ENCODE measurements at places on chromosomes 7 and 10. TPM values are rescaled to one million over a fixed set of nuclear protein-coding genes. Genes with fewer than 3 reads are reported as not detected.

DNA sequence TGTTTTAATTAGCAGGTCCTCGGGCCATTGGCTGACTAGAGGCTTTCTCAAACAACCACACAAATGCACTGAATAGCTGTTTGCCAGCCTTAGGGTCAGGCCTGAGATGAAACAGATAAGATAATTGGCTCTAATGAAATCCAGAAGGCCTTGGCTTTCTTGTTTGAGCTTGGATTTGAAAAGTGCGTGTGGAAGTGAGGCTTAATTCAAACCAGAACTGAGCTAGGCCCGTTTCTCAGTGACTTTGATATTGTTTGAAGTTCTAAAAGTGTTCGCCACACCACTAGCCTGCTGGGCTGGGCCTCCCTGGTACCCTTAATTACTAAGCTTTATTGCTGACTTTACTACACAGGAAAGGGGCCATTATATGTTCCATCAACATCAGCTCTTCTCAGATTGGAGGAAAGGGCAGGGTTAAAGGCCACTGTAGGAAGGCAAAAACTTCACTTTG is 270.6 kb downstream of the TWIST1 start:
- H3K27ac ChIP-seq = peak overlapping the region; percentile 77
- H3K36me3 ChIP-seq = peaks cover 1% of the 10 kb centered on the region
- H3K4me1 ChIP-seq = peaks cover 36% of the 10 kb centered on the region
- H3K27me3 ChIP-seq = no peaks in the 10 kb centered on the region
- H3K4me3 ChIP-seq = no peak overlapping the region
- no peak for DNase-seq

- H3K4me1 ChIP-seq = peaks cover 7% of the 10 kb centered on the region
- H3K27ac ChIP-seq = no peak overlapping the region
- H3K36me3 ChIP-seq = no peaks in the 10 kb centered on the region
- H3K4me3 ChIP-seq = no peak overlapping the region
Measured at GRCh38 chr7:17021205-17021604, 139.4 kb upstream of the AGR3 start.

DNA sequence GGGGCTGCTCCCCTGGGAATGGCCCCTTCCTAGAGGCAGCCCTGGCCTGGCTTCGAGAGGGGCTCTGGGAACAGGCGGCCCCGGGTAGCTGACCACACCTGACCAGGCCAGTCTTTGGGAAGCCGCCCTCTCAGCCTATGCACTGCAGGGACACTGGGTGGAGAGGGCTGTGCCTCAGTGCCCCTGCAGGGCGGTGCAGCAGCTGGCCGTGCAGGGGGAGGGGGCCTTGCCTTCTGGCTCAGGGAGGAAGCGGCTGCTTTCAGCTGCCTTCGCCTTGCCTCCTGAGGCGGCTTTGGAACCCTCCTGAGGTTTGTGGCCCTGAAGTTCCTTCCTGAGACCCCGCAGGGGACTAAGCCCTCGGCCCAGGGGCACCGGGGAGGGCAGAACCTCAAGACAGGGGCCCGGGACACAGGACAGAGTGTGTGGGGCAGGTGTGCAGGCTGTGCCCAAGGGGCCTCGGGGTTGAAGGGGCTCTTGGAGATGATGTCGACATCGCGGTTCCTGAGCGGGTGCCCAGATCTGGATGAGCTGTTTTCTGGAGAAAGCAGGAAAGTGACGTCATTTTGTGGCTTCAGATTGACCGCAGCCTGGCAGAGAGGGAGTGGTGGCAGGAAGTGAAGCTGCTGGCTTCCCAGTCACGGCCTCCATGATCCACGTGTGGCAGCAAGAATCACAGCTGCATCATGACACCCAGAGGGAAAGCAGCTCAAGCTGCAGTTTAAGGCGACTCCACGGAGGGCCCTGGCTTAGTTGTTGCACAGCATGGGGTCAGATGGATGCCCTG is 17.7 kb downstream of the ADAM8 start:
- peaks cover 18% of the 10 kb centered on the region for H3K4me1 ChIP-seq
- no peaks in the 10 kb centered on the region for H3K36me3 ChIP-seq
- no peak overlapping the region for H3K4me3 ChIP-seq
- DNase-seq = no peak

DNA sequence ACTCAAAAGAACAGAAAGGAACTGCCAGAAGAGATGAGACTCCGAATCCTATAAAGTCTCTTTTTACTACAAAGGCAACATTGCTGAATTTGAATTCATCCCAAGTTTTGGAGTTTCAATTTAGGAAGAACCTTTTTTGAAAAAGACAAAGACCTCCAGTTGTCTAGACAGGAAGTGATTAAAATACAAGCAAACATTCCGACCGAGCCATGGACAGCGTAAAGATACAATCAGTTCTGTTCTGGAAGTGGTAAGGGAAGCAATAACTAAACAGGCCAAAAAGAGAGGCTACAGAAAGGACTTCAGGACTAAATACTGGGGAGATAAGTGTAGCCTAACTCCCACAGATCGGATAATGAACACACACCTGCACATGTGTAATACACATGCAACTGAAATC is 101.0 kb downstream of the SMURF1 start:
- H3K4me1 ChIP-seq = peaks cover 10% of the 10 kb centered on the region
- H3K27me3 ChIP-seq = no peaks in the 10 kb centered on the region
- no peak overlapping the region for H3K4me3 ChIP-seq

DNA sequence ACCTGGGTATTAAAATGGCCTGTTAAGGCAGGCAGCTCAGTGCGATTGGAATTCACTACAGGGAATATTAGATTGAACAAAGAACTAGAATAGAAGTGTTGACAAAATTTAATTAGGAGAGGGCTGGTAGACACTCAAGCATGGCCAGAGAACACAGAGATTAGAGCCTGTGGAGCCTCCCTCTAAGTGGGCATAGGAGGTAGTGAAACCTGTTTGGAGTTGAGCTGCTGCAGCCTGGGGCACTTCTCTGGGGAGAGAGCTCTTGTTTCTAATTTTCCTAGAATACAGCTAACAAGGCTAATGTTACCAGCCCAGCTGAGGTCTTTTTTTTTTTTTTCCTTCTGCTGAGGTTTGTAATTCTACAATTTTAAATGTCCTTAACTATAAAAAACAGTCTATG is 46.4 kb downstream of the TMEM168 start:
- H3K27me3 ChIP-seq = no peaks in the 10 kb centered on the region
- no peak overlapping the region for H3K4me3 ChIP-seq
- H3K4me1 ChIP-seq = peaks cover 26% of the 10 kb centered on the region
- DNase-seq = no peak
- no peak overlapping the region for H3K27ac ChIP-seq
- H3K36me3 ChIP-seq = peaks cover 3% of the 10 kb centered on the region

DNA sequence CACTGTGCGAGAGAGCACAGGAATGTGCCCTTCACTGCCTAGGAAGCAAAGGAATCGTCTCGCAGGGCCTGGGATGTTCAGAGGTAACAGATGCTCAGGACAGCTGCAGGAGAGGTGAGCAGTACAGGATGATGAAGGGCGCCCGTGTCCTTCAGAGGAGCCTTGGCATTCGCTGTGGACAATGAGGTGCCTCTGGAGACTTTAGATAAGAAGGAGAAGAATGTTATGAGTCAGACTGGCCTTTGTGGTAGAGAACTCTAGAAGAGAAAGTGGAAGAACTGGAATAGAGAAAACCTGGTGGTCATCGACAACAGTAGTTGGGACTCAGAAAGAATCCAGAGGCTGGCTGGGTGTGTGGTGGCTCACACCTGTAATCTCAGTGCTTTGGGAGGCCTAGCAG is 64.4 kb upstream of the LEP start:
- no peaks in the 10 kb centered on the region for H3K36me3 ChIP-seq
- H3K27ac ChIP-seq = no peak overlapping the region
- no peak for DNase-seq
- no peaks in the 10 kb centered on the region for H3K4me1 ChIP-seq
- H3K27me3 ChIP-seq = peaks cover 90% of the 10 kb centered on the region
- H3K4me3 ChIP-seq = no peak overlapping the region

- no peaks in the 10 kb centered on the region for H3K27me3 ChIP-seq
- no peak for DNase-seq
- H3K4me1 ChIP-seq = peaks cover 37% of the 10 kb centered on the region
- no peaks in the 10 kb centered on the region for H3K36me3 ChIP-seq
Measured at GRCh38 chr10:110918643-110919348, at the start of gene BBIP1. TSS of gene BBIP1 (minus strand) at chr10:110919180. CDS start at chr10:110918157, 1,023 bp downstream.

GRCh38 chr10:26486304-26486703 is 48.2 kb downstream of the APBB1IP start:
- no peak overlapping the region for H3K27ac ChIP-seq
- H3K27me3 ChIP-seq = no peaks in the 10 kb centered on the region
- H3K36me3 ChIP-seq = no peaks in the 10 kb centered on the region
- no peak overlapping the region for H3K4me3 ChIP-seq

Gene RAPGEF5
- 6.1 TPM for total RNA-seq

Gene MUC12
- total RNA-seq = 1.1 TPM

Gene ACTR3C
- total RNA-seq = 0.47 TPM

Gene XPNPEP1
- total RNA-seq = 87.7 TPM

Data from mesothelial cell of epicardium (in vitro differentiated cells).